A549 (cell line): ENCODE measurements at places on chromosomes 1 and 21. TPM values are rescaled to one million over a fixed set of nuclear protein-coding genes. Genes with fewer than 3 reads are reported as not detected.

The PLA2G5 gene
- not detected in 3 replicates for polyA plus RNA-seq

The POU3F1 gene
- polyA plus RNA-seq = not detected in 3 replicates

The HLCS gene
- polyA plus RNA-seq = 7.6 to 9.0 TPM (median 8.4 TPM) in 3 replicates

The NPHS2 gene
- not detected in 3 replicates for polyA plus RNA-seq

The KIF26B gene
- polyA plus RNA-seq = 0.01 to 0.04 TPM (median 0.04 TPM) in 3 replicates

The DRAXIN gene
- polyA plus RNA-seq = 0.03 to 0.08 TPM in 2 of 3 replicates, not detected in the other

The VWA1 gene
- 4.2 to 5.3 TPM (median 4.8 TPM) in 3 replicates for polyA plus RNA-seq

The TMIGD3 gene
- polyA plus RNA-seq = not detected in 3 replicates

The CD1B gene
- polyA plus RNA-seq = not detected in 3 replicates

The ADORA1 gene
- 0.94 to 2.4 TPM (median 1.8 TPM) in 3 replicates for polyA plus RNA-seq

The COL16A1 gene
- 8.1 to 11.1 TPM (median 10.4 TPM) in 3 replicates for polyA plus RNA-seq

DNA sequence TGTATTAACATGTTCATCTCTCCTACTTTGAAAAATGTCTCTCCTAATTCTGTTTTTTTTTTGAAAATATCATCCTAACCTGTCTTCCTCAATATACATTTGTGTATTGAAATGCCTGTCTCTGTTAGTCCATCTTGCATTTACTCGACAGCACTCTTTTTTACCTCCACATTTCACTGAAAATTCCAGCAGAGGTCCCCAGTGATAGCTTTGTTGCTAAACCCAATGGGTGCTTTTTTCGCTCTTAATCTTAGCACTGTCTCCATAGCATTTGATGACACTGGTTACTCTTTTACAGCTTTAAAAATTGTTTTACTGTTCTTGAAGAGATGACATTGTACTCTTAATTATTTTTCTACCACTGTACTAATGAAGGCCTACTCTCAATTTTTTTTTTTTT, 10.8 kb downstream of the OSBPL9 start:
- DNase-seq = no peak

GRCh38 chr1:41368366-41368765, 7.1 kb downstream of the FOXO6 start:
- no peak for DNase-seq

DNA sequence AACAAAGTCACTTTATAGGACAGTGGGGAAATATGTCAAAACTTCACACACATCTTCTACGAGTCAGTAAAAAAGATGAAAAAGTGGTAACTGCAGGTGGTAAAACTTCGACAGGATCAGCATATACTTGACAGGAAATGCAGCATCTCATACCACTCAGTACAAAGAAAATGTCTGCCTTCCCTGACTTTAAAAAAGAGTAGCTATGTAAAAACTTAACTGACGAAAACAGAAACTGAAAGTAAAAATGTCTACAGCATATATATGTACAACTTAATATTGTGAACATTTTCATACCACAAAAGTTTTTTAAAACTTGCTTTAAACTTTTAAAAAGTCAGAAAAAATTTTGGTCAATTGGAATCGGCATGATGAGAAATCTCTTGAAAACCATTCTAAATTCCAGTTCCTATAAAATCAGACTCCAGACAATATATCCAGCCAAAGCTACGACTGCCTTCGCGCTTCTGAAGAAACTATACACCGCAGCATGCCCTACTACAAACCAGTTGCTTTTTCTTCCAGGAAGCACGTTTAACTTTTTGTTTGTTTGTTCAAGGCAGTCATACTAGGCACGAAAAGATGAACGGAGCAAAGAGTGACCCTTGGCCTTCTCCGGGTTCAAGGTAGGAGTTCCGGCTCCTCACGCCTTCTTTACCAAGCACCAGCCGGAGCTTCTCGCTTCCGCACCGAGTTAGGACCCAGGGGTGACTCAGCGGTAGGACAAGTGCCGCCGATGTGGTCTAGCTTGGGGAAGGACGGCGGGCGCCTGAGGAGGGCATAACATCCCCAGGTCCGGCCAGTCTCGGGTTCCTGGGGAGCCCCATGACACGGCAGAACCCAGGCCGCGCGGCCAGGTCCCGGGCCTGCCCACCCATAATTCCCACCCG, 612 bp downstream of the PSMA5 start:
- peak; percentile 25 for DNase-seq

- no peak for DNase-seq
These were observed 3.9 kb upstream of the IL10 start for GRCh38 chr1:206776229-206776628.

DNA sequence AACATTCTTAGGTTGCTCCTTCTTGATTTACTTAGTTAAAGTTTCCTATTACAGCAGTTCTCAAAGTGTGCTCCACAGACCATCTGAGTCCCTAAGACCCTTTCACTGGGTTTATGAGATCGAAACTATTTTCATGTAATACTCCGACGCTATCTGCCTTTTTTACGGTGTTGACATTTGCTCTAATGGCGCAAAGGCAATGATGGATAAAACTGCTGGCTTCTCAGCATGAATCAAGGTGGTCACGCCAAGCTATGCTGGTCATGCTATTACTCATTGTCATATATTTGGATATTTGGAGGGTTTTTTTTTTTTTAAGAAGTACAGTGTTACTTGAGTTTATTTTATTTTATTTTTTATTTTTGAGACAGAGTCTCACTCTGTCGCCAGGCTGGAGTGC, 235.1 kb downstream of the KIF26B start:
- DNase-seq = no peak

DNA sequence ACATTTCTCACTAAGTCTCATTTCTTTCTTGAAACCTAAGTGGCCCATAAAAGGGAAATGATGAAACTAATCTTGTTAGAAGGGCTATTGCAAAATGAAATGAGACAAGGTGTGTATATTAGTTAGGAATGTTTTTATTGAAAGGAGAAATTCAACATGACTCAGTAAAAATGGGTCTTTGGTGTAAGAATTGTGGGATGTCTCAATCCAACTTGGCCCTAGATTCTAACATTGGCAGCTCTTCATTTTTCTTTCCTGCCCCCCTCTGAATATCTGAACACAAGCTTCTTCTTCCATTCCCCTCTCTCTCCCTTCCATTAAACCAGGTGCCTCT, 26.8 kb upstream of the TARBP1 start:
- DNase-seq = no peak

DNA sequence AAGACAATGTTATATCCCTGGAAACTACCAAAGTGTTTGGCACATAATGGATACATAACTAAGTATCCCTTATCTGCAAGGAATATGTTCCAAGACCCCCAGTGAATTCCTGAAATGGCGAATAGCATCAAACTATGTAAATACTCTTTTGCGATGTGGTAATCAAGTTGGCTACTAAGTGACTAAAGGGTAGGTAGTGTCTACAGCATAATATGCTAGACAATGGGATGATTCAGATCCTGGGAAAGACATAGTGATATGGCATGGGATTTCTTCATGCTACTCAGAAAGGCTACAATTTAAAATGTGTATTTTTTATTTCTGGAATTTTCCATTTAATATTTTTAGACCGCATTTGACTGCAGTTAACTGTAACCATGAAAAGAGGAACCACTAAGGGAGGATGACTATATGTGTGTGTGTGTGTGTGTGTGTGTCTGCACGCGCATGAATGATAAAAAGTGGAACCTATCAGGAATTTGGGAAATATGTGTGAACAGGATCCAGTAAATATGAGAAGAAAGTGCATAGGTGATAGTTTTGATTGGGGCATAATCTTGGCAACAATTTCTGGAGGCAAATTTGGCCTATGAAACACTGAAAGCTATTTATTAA, 1899.9 kb downstream of the NCAM2 start:
- no peak for DNase-seq

GRCh38 chr21:17730782-17731181, 88.4 kb downstream of the C21orf91 start:
- DNase-seq = no peak

- DNase-seq = no peak
These were observed 12.8 kb downstream of the GFI1 start for GRCh38 chr1:92473781-92474495.

- DNase-seq = no peak
These were observed 16.0 kb upstream of the PLEKHG5 start for GRCh38 chr1:6507461-6507911.

GRCh38 chr1:209561532-209561931, 22.0 kb upstream of the CAMK1G start:
- DNase-seq = no peak

DNA sequence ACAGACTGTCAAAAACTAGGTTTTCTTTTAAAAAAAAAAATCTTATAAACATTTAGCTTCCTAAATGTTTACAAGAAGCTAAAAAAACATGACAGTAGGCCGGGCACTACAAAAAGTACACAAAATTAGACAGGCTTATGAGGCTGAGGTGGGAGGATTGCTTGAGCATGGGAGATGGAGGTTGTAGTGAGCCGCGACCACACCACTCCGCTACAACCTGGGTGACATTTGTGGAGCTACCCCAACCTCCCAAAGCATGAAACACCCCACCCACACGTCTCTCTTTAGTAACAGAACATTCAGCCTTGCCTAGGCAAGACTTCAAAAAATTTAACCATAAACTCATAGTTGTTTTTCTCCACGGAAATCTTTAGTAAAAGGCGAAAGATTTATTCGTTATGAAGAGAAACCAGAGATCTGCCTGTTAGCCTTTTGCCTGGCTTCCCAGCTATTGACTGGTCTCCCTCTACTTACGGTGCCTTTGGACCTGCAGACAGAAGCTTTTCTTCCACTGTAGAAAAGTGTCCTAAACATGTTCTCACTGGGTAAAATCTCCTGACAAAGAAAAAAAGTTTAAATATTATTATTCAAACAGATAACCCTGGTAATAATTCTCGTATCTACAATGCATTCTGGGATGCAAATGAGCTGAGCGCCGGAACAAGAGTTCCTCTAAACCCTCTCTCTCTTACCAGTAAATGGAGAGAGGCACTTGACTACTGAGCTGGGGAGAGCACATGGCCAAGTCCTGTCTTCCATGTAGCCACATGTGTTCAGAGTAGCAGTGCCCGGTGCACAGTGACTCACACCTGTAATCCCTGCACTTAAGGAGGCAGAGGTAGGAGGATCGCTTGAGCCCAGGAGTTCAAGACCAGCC, 9.2 kb downstream of the RNU5D-1 start:
- peak; percentile 95 for DNase-seq

DNA sequence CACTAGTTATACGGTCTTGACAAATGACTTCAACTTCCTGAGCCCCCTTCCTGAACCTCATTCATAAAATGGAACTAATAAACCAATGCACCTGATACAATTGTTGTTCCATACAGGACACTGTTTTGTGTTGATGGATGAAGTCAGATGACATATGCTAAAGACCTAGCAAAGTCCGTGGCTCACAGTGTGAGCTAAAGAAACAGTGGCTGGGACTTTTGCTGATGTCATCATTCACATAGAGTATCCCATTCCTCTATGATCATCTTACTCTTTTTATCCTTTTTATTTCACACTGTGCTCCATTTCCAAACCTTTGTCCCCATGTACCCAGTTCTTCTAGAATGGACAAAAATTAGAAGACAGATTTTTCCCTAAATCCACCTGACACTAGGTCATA, 83.7 kb upstream of the KAZN start:
- DNase-seq = no peak

- DNase-seq = no peak
These were observed 175.7 kb downstream of the GPR52 start for GRCh38 chr1:174623324-174624035.

DNA sequence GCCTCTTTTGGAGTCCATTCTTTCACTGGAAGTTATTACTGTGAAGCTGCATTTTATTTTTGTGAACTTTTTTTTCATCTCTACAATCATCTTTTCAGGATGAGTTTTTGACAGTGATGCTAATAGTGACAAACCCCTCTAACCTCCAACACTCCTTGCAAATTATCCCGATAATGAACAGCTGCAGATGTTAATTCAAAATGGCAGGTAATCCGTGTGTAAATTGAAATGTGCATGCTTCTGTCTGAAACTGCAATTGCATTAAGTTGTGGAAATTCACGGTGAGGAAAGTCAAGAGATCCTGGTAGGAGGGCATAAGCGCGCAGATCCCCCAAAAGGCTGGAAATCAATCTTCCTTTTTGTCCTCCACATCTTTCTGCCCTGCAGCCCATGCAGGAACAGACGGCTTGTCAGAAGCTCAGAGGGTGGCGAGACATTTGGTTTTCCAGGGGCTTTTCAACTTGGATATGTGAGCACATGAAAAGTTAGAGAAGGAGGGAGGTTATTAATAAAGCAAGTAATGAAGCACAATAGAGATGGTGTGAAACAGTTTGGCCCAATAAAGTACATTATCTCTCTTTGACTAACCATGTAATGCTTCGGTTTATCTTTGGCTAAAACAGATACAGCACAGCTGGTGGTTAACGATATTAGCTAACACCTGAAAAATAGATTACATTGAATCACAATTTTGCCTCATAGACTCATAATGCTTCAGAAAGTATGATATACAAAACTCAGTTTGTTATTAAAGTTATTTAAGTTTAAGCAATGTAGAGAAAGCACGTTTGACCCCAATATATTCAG, 143.5 kb upstream of the COA6 start:
- DNase-seq = no peak

- DNase-seq = no peak
These were observed 499 bp upstream of the SH3GLB1 start for GRCh38 chr1:86703696-86704457.

GRCh38 chr1:229953736-229954326, 113.2 kb upstream of the GALNT2 start:
- DNase-seq = no peak

GRCh38 chr21:27817902-27818623, 851.2 kb upstream of the ADAMTS5 start:
- DNase-seq = no peak

GRCh38 chr21:43881283-43881682, 16.3 kb downstream of the AGPAT3 start:
- DNase-seq = no peak

GRCh38 chr21:25489673-25490072, 117.6 kb downstream of the MRPL39 start:
- DNase-seq = no peak

GRCh38 chr1:66360285-66360724, 173.6 kb upstream of the SGIP1 start:
- no peak for DNase-seq
